Activated T-cell treated with anti-CD3 and anti-CD28 coated beads, Interleukin-2, amount 50 U/mL, for 4 hours (primary cell): ENCODE measurements at places on chromosomes 4 and X. TPM values are rescaled to one million over a fixed set of nuclear protein-coding genes. Genes with fewer than 3 reads are reported as not detected.

DNA sequence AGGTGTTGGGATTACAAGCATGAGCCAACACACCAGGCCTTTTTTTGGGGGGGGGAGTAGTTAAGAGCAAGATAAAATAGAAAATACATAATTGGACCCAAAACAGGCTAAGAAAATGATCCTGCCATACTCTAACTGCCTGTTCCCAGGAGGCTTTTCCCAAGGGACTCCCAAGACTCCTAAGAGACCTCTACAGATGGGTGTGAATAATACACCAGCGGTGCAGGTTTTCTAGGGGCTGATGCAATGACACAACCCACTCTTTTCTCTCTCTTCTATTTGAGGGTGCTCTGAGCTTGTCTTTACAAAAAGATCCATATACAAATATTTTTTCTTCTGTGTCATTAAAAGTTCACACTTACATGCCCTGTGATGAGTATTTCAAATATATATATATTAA lies 116.9 kb downstream of the RASL11B start:
- DNase-seq: no peak

- DNase-seq: no peak
Measured at GRCh38 chrX:9676306-9676705, 89.3 kb downstream of the GPR143 start.

GRCh38 chr4:55868581-55869090 lies 15.2 kb downstream of the EXOC1 start:
- DNase-seq: no peak

DNA sequence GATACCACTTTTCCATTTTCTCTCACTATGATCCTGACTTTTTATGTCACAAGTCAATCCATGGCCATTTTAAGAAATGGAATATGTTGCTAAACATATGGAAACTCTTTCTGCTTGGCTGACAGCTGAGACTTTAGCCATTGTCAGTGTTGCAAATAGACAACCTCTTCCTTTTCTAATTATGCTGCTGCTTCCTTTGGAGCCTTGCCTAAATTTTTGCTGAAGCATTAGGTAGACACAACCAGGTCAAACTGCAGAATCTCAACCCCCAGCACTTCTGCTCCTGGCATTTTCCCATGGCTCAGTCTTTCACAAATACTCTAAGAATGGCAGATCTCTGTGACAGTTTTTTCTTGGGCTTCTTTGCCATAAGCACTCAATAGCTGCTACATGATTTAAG lies 543.3 kb downstream of the GRID2 start:
- DNase-seq: no peak

DCUN1D4 gene
- 18.2 TPM for total RNA-seq

GRCh38 chrX:84192006-84192405 lies 4.0 kb upstream of the RPS6KA6 start:
- no peak for DNase-seq

SNCA gene
- 0.60 TPM for total RNA-seq

ARMCX2 gene
- total RNA-seq: 3.1 TPM

GRCh38 chrX:70262952-70263567 lies 3.1 kb upstream of the P2RY4 start:
- no peak for DNase-seq

DNA sequence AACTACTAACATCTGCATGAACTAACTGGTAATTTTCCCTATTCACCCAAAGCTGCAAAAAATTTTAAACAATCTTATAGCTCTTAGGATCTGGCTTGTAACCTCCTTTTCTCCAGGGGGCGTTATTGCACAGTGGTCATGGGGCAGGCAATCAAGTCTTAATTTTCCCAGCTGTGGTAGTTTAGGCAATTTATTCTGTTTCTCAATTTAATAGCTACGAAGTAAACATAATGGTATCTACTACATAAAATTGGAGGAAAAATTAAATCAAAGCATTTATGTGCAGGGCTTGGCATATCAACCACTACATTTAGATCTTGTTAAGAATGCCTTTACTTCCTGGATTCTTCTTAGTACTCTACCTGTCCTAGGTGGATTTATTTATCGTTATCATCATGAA lies 137.4 kb upstream of the GUCY1A1 start:
- no peak for DNase-seq

DNA sequence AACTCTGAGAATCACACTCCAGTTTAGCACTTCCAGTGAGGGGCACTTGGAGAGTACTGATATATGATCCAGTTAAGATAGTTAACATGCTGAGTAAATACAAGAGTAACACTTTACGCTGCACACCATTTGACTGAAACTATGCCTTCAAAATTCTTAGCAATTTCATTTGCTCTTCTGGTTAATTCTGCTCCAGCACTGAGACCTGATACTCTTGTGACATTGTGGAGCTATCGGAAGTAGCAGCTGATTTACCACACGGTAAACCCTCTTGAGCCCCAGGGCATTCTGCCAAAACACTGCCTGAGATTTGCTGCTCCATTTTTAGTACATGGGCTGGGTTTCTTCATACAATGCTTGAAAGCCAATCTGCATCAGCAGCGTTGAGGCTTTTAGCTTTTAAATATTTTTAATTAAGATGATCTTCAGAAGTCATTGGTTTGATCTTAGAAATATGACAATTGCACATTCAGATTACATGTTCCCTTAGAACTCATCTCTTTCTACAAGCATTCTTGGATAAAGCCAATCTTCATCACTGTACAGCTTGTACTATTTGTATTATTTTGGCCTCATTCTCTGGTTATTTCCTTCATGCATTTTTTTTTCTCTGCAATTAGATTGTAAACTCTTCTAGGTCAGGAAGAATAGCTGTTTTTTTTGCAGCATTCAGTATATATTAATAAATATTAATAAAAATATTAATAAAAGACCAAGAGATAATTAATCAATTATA lies 67.8 kb upstream of the ETNPPL start:
- no peak for DNase-seq

CTAG1A gene
- total RNA-seq: not detected

GRCh38 chr4:25984266-25984665 lies 70.2 kb downstream of the SMIM20 start:
- DNase-seq: no peak

DNA sequence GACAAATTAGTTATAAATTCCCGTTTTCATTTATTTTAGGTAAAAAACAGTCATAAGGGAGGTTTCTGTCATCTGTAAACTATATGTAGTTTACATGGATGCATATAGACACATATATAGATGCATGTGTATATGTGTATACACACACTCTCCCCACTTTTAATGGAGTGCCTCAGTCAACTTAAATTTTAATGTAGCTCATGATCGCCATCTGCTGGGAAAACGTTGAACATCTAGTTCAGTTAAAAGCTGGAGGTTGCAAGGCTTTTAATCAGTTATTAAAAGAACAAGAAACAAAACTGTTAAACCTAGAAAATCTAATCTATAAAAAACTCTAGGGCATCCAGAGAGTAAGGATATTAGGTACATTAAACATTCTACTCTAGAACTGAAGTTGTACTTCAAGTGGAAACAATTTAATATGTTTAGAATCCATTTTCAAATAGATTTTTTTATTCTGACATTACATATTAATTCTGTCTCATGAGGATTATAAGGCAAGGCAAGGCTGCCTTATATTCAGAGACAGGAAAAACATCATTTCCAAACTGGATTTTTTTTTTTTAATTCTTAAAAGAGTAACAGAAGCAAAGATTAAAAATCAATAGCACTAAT lies 122.6 kb downstream of the SHISA3 start:
- peak; percentile 19 for DNase-seq

GRCh38 chr4:176090115-176090514 lies 24.5 kb downstream of the WDR17 start:
- DNase-seq: no peak

- no peak for DNase-seq
Measured at GRCh38 chr4:76556452-76556851, 121.4 kb downstream of the SHROOM3 start.

DNA sequence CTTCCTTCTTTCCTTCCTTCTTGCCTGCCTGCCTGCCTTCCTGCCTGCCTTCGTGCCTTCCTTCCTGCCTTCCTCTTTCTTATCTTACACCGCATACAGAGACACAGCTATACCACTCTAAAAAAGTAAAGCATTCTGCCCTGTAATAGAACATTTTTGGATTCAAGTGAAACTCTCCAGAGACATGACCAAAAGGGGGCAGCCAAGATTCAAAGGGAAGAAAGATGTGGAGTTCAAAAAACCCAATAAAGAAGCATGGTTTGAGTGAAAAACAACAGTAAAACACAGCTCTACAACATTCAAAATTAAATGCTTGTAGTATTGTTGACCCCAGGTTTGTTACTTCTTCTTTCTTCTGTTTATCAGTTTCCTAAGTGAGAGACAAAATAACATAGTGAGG lies 914.9 kb upstream of the PCDH7 start:
- no peak for DNase-seq

GRCh38 chr4:181756451-181757095 lies 486.6 kb upstream of the TENM3 start:
- no peak for DNase-seq

GRCh38 chr4:130855533-130855932 lies 1759.6 kb downstream of the C4orf33 start:
- DNase-seq: no peak

DNA sequence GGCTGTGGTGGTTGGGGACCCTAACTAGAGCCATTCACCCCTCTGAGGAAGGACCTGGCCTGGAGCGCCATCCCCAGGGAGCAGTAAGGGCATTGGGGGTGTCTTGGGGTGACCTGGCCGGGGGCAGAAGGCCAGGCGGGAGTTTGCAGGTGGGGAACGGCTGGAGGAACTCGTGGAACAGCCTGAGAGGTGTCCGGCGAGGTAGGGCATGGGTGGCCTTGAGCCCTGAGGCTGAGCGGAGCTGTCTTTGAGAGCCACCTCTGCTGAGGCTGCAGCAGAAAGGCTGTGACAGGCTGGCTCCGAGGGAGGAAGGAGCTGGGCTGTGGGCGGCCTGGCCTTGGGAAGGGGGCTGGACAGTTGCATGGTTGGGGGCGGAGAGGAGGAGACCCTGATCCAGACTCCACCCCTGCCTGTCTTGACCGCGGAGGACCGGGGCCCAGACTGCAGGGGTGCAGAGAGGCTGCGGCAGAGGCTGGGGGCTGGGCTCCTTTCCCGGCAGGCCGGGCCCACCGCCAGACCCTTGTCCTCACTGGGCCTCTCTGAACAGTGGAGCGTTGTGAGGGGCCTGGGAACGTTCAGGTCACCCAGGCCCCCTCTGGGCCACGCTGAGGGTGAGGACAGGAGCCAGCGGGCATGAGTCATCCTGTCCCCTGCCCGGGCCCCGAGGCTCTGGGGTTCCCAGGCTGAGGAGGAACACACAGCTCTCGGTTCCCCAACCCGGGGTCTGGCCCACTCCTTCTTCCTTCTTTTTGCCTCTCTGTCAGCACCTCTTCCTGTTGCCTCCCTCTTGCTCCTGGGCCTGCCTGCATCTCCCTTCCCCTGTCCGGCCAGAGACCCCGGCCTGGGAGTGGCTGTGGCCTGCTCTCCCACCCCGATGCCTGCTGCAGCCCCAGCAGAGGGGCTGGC lies 8.1 kb downstream of the SH3BP2 start:
- DNase-seq: no peak

DNA sequence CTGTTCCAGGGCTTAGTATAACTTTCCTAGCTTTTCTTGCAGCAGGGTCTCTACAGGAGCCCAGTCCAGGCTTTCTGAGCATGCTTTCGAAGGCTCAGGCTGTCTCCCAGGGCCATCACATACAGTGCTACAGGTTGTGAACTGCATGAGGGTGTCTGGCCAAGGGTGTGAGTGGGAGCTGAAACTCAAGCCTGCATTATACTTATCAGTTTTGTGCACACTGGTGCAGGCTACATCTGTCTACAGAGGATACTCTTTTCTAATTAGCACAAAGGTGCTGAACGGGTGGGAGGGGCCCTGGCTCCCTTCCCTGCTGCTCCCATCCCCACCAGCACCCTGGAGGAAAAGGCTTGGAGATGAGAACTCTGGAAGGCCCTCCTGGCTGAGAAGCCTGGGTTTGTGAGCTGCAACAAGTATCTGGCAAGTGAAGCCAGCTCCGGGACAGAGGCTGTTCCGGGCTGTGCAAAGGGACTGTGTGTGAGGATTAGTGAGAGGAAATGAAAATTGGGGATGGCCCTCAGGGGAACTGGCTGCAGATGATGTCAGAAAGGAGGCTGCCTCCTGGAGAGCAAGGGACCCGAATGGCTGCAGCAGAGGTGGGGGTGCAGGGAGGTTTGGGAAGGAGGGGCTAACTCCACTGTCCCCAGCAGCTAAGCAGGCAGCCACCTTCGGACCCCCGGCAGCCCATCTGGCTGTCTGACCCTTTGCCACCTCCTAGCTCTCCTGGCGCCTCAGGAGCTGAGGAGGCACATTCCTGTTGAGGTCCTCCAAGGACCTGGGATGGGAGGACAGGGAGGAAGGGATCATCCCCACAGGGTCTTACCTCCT lies 68.5 kb downstream of the EFNB1 start:
- DNase-seq: no peak

GRCh38 chr4:67651536-67651935 lies 49.4 kb downstream of the UBA6 start:
- DNase-seq: no peak

- DNase-seq: no peak
Measured at GRCh38 chr4:125728568-125728967, 413.8 kb downstream of the FAT4 start.

AR gene
- total RNA-seq: 0.11 TPM

- no peak for DNase-seq
Measured at GRCh38 chr4:123940604-123941003, 544.0 kb downstream of the SPRY1 start.

- no peak for DNase-seq
Measured at GRCh38 chrX:153814591-153815315, 15.6 kb downstream of the PDZD4 start.

CXCL3 gene
- not detected for total RNA-seq
